NCI-H2081 treated with DMSO at 0.1 percent for 48 hours (cell line): ENCODE measurements at places on chromosomes 1 and 21.
A peak's percentile ranks its signal among the peaks of the same experiment; 100 is the strongest.

- no peak for DNase-seq
Observed at GRCh38 chr21:36250423-36251075, 69.4 kb upstream of the MORC3 start.

GRCh38 chr1:54490361-54491248, 57.4 kb upstream of the ACOT11 start:
- no peak for DNase-seq

GRCh38 chr1:55618199-55618598, 403.0 kb upstream of the USP24 start:
- DNase-seq: no peak

- peak; percentile 62 for DNase-seq
Observed at GRCh38 chr1:32538887-32539583, at the start of gene ZBTB8A. Gene ZBTB8A (plus strand): TSS chr1:32539427. CDS start chr1:32592932, 53,505 bp downstream.

- no peak for DNase-seq
Observed at GRCh38 chr1:58402444-58402843, 144.1 kb downstream of the OMA1 start.

GRCh38 chr1:118535901-118536300, 350.9 kb upstream of the SPAG17 start:
- peak; percentile 2 for DNase-seq

GRCh38 chr21:40531431-40532110, 315.4 kb downstream of the DSCAM start:
- DNase-seq: no peak
